ENCODE measurements at places on chromosomes 1 and 21. TPM values are rescaled to one million over a fixed set of nuclear protein-coding genes. Genes with fewer than 3 reads are reported as not detected.

The HJV gene
- not detected for total RNA-seq

The NPHS2 gene
- not detected for total RNA-seq

The NDUFV3 gene
- total RNA-seq: 20.0 TPM

The ALX3 gene
- total RNA-seq: not detected

The TSSK3 gene
- not detected for total RNA-seq

The ACTL8 gene
- total RNA-seq: 1.5 TPM

The SLC22A15 gene
- 0.93 TPM for total RNA-seq

The CD48 gene
- not detected for total RNA-seq

The CGN gene
- 1.1 TPM for total RNA-seq

The TFF3 gene
- total RNA-seq: not detected

The RXRG gene
- not detected for total RNA-seq

All from A549 treated with CORT108297 at 1 μM for 4 hours (cell line).